ENCODE measurements at places on chromosomes 13 and 19.

DNA sequence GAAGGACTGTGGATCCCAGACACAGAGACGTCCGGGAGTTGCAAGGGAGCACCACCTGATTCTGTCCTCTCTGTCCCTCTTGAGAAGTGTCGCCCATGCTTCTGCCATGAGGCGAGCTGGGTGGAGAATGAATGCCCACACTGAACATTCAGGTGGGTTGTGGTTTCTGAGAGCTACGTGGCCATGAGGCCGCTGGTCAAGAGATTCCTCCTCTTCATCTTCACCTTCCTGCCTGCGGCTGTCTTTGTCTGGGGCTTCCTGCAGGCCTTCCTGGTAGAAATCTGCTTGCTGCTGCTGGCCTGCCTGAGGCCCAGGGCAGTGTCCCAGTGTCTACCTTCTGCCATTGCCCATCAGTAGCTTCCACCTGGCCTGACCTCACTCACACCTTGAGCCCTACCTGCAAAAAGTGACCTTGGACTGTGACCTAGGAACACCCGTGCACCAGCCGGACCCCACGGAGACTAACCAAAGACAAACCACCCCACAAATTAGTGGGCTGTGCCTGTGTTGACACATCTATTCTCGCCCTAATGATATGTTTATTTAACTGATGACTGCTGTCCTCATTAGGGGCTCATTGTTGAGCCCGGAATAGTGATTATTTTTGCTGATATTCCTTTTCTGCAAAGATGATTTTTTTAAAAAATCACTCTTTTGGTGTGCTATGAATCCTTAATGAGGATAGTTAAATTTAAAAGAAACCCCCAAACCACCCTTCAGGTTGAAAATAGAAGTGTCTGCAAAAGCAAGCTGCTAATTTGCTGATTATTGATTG lies 38.7 kb upstream of the ZNF536 start:
- DNase-seq: no peak

- no peak for DNase-seq
Measured at GRCh38 chr13:87235621-87236020, 435.6 kb upstream of the SLITRK5 start.

- no peak for DNase-seq
Measured at GRCh38 chr13:111216166-111216960, 101.3 kb downstream of the ARHGEF7 start.

GRCh38 chr19:40445780-40446262 lies 1.7 kb upstream of the SERTAD3 start:
- DNase-seq: no peak

GRCh38 chr19:49391581-49392399 lies 3.7 kb downstream of the KASH5 start:
- DNase-seq: peak; percentile 68

DNA sequence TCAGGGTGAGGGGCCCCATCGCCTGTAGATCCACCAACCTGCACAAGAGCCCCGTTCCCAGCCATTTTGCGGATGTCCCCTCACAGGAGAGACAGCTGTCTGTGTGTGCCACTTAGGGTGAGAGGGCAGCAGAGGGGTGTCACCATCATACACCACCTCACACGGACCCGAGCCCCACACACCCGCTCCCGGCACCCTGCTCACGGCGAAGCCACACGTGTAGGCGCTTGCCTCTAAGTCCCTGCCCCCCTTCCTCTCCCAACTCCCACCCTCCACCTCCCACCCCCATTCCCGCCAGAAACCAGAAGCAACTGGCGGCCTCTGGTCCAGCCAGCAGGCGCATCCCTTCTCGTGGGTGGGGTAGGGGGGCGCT lies 4.0 kb upstream of the DPF1 start:
- DNase-seq: no peak

GRCh38 chr19:23789246-23789645 lies 30.6 kb upstream of the ZNF681 start:
- DNase-seq: no peak

DNA sequence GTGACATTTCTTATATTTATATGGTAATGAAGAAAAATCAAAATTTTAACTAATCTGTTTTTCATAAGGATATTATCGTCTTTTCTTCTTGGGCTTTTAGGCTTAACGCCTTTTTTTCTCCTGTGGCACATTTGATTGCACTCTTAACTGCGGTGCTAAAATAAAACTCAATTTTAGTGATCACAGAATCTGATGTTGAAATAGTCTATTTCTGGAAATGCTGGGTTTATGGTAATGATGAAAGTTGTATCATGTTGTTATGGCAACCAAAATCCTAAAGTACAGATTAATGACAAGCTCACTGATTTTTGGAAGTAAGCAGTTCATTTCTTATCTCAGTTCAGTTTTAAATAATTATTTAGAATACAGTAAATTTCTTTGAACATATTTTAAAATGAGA lies 85.3 kb downstream of the COG6 start:
- DNase-seq: no peak

- DNase-seq: no peak
Measured at GRCh38 chr13:63305641-63306133, 1890.0 kb upstream of the PCDH20 start.

GRCh38 chr13:97068151-97068550 lies 73.9 kb upstream of the OXGR1 start:
- no peak for DNase-seq

- no peak for DNase-seq
Measured at GRCh38 chr19:30086916-30087315, 144.9 kb downstream of the URI1 start.

DNA sequence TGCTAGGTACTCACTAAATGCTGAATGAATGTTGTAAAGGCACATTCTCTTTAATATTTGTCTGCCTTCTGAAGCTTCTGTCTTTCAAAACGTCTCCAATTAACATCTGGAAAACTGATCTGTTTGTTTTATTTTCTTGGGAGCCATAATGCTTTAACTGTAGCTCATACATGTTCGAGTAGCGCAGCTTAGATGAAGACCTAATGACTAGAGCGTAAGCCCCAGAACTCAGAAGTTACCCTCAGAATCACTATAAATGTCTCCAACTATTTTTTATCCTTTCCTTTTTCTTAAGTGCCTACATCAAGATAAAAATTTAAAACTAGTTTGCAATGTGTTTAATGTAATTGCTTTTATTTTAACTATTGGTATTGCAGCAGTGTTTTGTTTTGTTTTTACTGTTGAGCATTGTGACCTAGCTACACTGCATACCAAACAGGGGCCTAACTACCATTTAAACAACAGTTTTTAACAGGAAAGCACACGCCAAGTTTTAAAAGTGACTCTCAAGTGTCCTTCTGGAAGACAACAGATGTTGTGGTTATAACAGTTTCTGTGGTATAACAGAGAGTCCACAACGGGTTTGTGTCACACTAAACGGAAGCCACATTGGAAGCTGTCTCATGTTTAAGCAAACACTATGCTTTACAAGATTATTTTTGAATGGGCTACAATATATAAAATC lies 42.0 kb downstream of the MRPL57 start:
- DNase-seq: no peak

DNA sequence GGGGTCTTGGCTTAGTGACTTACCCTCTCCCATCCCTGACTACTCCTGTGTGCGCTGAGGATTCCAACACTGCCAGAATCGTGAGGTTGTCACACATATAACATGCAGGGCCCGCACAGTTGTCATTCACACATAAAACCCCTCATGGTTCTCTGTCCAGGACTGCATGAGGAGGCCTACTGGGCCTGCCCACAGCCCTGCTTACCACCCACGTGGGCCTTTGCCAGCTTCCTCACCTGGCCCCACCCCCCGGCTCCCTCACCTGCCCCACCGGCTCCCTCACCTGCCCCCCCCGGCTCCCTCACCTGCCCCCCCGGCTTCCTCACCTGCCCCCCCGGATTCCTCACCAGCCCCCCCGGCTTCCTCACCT lies 197.2 kb downstream of the TEX29 start:
- no peak for DNase-seq

DNA sequence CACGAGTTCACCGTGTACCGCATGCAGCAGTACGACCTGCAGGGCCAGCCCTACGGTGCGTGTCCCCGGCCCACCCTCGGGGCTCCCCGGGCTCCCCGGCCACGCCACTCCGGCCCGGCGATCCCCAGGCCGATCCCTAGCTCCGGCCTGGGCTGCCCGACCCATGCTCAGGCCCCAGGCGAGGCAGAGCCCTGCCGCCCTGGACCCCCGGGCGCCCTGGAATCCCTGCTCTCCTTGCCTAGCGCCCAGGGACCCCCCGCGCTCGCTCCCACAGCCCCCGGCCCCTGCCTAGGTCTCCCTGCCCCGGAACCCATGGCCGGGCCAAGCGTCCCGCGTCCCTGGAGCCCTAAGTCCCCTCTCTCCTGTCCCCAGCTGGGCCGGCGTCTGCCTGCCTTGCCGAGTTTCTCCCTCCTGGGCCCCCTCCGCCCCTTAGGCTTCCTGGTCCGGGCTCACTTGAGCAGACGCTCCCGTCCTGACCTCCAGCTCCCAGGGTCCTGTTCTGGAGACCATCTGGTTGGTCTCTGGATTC lies 494 bp downstream of the NCLN start:
- no peak for DNase-seq

GRCh38 chr13:32176696-32177095 lies 138.5 kb downstream of the ZAR1L start:
- DNase-seq: no peak

- no peak for DNase-seq
Measured at GRCh38 chr13:48858122-48858902, 117.4 kb upstream of the FNDC3A start.

GRCh38 chr13:20231839-20232555 lies at the start of gene GJB6:
Gene GJB6 (minus strand): TSS chr13:20232319. CDS start chr13:20223480, 8,839 bp downstream.
- DNase-seq: no peak

- DNase-seq: peak; percentile 55
Measured at GRCh38 chr19:8209462-8210378, 550 bp downstream of the CERS4 start.

GRCh38 chr19:5703819-5704818 lies 14.0 kb downstream of the RPL36 start:
- DNase-seq: no peak

DNA sequence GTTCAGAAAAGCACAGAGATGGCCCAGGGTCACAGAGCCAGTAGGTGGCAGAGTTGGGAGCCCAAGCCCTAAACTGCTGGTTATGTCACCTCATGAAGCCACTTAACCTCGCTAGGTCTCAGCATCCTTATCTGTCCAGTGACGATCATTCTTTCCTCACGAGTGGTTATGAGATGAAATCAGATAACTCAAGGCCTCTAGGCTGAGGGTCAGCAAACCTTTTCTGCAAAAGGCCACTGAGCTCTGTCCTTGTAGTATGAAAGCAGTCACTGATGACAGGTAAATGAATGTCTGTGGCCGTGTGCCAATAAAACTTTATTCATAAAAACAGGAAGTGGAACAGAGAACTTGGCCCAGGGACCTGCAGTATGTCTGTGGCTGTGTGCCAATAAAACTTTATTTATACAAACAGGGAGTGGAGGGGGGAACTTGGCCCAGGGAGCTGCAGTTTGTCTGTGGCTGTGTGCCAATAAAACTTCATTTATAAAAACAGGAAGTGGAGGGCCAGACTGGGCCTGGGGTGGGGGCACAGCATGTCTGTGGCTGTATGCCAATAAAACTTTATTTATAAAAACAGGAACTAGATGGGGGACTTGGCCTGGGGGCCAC lies 71.2 kb downstream of the GNG7 start:
- no peak for DNase-seq

DNA sequence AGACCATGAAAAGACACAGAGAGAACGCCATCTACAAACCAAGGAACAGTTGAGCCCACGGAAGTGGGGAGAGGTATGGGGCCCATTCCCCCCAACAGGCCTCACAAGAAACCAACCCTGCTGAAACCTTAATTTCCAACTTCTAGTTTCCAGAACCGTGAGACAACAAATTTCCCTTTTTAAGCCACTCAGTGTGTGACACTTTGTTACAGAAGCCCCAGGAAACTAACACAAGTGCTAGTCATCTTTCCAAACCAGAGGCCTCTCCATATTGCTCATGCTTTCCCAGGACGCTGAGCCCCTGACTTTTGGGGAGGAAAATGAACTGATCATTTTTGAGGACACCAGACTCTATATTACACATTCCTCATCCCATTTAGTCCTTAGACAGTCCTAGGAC lies 186.8 kb downstream of the NUFIP1 start:
- DNase-seq: no peak

GRCh38 chr19:48896191-48896720 lies 2.3 kb downstream of the TULP2 start:
- no peak for DNase-seq

DNA sequence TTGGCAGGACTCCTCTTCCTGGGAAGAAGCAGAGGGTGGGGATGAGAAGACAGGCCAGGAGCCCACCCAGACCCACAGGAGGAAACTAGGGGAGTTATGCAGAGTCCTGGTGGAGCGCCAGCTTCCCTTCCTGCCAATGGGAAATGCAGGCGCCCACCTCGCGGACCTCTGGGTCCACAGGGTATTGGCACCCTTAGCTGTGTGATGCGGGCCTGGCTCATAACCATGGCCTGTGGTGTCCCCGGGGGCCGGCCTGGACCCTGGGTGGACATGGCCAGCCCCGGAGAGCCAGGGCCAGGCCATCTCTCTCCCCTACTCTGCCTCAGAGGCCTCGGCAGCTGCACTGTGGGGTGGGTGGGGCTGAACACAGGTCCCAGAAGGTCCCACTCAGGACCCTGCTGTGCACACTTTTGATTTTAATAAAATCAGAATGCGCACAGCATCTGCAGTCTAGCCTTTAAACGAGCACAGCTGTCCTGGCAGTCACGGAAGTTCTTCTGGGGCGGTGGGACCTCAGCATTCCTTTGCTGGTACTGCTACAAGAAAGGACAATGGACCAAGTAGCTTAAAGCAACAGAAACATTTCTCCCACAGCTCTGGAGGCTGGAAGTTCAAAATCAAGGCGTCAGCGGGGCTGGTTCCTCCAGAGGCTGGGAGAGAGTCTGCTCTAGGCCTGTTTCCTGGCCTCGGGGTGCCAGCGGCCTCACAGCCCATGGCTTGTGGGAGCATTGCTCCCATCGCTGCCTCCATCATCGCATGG lies 1.8 kb downstream of the F10 start:
- DNase-seq: no peak

GRCh38 chr13:99018418-99019180 lies 40.7 kb upstream of the DOCK9 start:
- DNase-seq: no peak

DNA sequence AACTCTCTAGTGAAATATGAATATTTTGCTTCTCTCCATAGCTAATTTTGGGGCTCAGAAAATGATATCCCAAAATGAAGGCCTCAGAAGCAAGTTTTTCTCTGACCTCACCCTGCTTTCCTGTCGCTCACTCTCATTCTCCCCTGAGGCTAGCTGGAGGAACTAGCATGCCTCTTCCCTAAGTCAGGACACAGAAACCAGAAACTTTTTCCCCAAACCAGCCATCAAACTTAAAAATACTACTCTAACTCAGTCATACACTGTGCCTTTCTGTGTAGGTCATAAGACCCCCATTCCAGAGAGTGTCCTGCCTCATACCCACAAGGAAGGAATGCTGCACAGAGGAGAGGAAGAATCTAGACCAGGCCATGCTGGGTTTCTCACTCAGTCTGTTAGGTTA lies 329.6 kb downstream of the PCDH20 start:
- no peak for DNase-seq

GRCh38 chr13:68749796-68750195 lies 1357.8 kb upstream of the ATXN8OS start:
- DNase-seq: no peak

- no peak for DNase-seq
Measured at GRCh38 chr13:76976490-76976889, 15.4 kb upstream of the CLN5 start.

GRCh38 chr19:8352134-8352827 lies 9.2 kb upstream of the KANK3 start:
- no peak for DNase-seq

- peak; percentile 88 for DNase-seq
Measured at GRCh38 chr19:18000915-18001776, 6.8 kb upstream of the ARRDC2 start.
